ENCODE measurements at places on chromosomes 12 and 14.

DNA sequence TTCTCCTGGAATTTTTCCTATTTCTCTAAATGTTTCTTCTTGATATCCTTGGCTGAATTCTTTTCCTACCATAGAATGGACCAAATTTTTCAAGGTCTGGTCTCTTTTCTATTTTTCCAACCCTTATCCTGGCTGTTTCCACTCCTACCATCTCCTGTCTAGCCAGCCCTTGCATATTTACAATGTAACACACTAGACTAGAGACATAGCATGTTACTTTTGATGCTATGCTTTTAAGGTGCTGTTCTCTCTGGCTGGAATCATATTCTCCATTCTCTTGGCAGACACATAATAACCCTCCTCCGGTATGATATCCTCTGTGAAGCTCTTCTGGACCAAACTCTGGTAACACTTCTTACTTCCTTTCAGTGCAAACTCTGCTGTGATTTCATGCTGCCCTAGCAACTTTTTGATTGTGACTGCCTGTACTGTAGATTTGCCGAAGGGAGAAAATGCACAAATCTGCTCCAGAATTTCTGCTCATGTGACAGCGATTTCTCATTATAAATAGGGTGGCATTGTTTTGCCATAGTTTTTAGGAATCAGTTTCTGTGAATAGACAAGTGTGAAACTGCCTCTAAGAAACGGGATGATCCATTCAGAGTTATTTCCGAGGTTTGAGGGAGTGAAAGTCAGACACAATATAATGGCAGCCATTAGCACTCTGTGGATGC, 284.4 kb downstream of the MDGA2 start:
- DNase-seq, result no peak

GRCh38 chr14:102691763-102692162, 85.5 kb upstream of the TRAF3 start:
- no peak for DNase-seq

- no peak for DNase-seq
These were observed 476.8 kb downstream of the TRHDE start for GRCh38 chr12:72748971-72749370.

GRCh38 chr12:114746297-114747011, 62.5 kb upstream of the TBX3 start:
- no peak for DNase-seq

DNA sequence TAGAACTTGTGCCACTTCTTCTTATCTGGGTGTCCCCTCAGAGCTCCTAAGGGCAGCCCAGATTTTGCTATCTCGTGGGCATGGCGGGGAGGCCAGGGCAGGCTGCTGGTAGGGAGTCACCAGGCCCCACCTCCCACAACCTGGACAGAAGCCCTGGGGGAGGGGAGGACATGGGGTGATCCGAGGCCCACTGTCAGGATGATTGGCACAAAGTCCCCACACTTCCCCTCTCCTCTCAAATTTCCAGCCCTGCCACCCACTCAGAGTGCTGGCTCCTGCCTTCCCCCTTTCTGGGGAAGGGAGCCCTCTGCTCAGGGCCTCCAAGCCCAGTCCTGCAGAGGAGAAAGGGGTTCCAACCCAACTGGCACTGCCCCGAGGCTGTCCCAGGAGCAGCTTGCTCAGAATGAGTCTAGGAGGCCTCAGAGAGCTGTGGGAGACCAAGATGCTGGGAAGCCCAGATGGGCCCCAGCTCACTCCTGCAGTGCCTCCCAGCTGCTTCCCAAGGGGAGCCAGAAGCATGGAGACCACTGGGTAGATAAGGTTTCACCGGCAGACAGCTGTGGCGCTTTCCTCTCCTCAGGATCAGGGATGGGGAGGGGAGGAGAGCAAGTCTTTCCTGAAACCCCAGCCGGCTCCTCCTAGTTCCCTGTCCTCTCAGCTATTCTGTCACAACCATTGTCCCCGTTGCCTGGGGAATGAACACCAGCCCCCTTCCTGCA, 82.8 kb downstream of the B4GALNT3 start:
- DNase-seq, result no peak

DNA sequence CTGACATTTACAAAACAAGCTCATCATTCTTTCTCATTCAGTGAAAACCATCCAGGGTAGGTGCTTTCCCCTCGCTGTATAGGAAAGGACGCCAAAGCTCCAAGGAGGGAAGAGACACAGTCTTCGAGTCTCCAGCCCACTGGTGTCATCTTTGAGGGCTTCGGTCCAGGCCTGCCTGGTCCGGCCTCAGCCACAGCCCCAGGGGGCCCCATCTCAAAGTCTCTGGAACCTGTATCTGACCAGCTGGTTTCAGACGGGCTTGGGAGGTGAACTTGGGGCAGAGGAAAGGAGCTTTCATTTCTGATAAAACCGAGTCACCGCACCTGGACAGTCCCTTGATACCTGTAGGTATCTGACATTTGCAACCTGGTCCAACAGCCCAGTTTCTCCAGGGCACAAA, 229.5 kb upstream of the RTL1 start:
- no peak for DNase-seq

DNA sequence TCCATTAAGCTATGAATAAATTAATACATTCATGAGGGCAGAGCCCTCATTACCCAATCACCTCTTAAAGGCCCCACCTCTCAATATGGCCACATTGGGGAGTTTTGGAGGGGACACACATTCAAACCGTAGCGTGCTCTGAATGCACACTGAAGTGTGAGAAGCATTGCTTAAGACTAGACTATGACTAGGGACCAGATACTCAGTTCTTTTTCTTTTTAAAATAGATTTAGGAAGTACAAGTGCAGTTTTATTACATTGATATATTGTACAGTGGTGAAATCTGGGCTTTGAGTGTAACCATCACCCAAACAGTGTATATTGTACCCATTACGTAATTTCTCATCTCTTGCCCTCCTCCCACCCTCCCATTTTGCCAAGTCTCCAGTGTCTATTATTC, 21.0 kb upstream of the JDP2 start:
- no peak for DNase-seq

Data from NCI-H2107 (cell line).